ENCODE measurements at places on chromosomes 4 and X. TPM values are rescaled to one million over a fixed set of nuclear protein-coding genes. Genes with fewer than 3 reads are reported as not detected.
A peak's percentile ranks its signal among the peaks of the same experiment; 100 is the strongest.

The DMD gene
- polyA plus RNA-seq = 100 TPM

The UCHL1 gene
- polyA plus RNA-seq = 17.6 TPM

- no peak for DNase-seq
These were observed 40.4 kb upstream of the PDLIM5 start for GRCh38 chr4:94411296-94411695.

GRCh38 chr4:5923376-5923775 is 30.5 kb upstream of the CRMP1 start:
- no peak for DNase-seq

DNA sequence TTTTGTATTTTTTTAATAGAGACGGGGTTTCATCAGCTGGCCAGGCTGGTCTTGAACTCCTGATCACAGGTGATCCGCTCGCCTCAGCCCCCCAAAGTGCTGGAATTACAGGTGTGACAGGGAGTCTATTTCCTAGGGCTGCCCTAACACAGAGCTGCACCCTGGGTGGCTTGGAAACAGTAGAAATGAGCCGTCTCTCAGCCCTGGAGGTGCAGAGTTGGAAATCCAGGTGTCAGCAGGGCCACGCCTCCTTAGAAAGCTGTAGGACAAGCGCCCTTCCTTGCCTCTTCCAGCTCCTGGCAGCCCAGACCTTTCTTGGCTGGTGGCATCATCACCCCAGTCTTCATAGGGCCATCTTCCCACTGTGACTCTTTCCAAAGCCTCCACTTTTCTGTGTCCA is 71.6 kb downstream of the DCTD start:
- no peak for DNase-seq

DNA sequence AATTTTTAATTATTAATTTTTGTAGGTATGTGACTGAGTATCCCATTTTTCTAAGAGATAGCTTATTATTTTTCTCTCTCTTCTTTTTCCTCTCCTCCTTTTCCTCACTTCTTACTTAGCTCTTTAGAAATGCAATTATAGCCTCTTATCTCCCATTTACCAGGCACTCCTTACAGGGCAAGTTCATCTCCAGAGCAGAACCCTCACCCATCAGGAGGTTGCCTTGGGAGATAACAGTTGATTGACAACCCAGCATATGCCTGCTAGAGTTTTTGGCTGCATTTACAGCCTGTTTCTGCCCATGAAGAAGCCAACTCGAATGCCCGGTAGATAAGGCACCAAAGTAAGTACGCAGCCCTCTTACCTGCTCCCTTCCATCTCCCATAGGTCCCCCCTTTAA is 572.9 kb upstream of the ZFP42 start:
- DNase-seq = no peak

DNA sequence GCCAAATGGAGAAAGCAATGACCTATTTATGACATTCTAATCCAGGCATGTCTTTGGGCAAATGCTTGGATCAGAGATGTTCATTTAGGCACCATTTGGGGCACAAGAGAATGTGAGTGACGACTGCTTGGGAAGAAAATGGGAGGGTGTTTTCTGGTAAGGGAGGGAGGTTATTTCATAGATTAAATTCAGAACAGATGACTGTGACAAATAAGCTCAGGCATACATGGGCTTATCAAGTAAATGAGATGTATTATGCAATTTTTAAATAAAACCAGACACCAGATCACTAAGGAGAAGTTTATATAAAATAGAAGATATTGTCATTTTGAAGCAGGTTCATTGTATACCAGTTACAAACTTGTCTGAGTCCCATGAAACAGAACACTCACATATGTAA is 71.4 kb upstream of the UGT8 start:
- DNase-seq = no peak

The RBMXL3 gene
- not detected for polyA plus RNA-seq

- DNase-seq = peak; percentile 45
These were observed 246.0 kb downstream of the FBXW7 start for GRCh38 chr4:152289941-152290340.

DNA sequence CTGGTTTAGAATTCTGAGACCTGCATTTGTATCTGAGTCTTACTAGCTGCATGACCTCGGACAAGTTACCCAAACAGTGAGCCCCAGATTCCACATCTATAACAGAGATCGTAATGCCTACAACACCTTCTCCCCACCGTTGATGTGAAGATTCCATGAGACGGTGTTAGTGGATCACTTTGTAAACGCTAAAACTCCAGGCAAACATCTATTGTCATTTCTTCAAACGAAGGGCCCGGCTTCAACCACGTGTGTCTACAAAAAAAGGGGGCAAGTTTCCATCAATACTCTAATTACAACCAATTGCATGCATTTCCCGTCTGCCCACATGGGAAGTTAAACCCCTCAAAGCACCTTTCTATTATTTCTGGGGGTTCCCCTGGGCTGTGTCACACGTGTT is 99.1 kb upstream of the ENPP6 start:
- DNase-seq = no peak

The C4orf51 gene
- not detected for polyA plus RNA-seq

DNA sequence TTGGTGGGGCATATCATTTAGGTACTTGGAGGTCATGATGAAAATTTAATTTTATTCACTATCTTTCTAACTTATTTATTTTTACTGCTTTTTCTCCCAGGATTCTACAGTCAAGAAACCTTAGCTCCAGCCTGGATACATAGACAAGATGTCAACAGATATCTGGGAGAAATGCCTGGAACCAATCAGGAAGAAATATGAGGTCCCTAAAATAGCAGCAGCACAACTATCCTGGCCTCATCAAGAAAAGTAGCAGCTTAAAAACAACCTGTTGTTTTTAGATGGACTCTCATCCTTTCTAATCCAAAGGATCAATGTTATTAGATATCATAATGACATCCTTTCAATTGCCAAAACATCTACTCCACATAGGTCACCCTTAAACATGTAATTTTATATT is 54.5 kb downstream of the MAOB start:
- no peak for DNase-seq

DNA sequence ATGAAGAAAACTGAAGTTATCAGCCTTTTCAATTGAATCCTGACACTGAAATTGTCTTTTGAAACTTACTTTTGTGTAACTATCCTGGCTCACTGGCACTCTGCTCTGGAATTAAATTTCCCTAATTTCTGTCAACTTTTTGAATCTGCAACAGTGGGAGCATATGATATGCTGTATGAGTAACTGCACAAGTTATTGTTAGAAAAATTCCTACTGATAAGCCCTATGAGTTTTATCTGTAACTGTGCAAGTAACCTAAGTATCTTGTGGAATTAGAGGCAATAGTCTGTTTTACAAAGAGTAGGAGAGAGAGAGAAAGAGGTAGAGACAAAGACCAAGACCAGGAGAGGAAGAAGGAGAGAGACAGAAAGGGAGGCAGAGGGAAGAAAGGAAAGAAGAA is 9.2 kb upstream of the HPGD start:
- DNase-seq = no peak

DNA sequence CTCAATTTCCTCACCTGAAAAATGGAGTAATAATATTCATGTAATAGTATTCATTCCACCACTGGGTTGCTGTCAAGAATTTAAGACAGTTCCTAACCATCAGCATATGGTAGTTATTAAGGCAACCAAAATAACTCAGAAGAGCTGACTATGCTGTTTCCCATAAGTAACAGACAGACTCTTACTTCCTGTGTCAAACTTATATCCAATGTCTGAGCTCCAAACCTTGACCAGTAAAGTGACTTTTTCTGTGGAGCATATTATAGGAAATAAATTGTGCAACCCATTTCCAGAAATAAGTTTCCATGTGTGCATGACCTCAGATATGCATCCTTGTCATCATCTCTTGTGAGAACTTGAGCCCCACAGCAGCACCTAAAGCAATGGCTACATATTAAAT is 78.8 kb downstream of the HADH start:
- DNase-seq = no peak

GRCh38 chr4:56426273-56426672 is 9.1 kb downstream of the PPAT start:
- no peak for DNase-seq

- DNase-seq = no peak
These were observed 43.7 kb downstream of the MAGEA9 start for GRCh38 chrX:149825424-149825823.

DNA sequence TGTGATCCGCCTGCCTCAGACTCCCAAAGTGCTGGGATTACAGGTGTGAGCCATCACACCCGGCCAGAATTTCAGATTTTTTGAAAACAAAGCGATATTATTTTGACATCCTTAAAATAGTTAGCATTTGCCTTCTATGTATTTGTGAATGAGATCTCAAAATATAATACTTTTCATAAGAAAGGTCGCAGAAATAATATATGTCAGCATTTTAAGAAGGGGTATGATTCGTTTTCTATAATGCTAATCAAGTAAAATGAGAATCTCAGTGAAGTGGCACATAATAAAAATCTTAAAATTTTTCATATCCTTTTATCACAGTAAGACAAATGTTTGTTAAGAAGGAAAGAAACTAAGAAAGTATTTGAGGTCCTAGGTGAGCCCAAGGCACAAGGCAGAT is 52.2 kb downstream of the GRSF1 start:
- no peak for DNase-seq

The SERTM2 gene
- polyA plus RNA-seq = 0.28 TPM

The MAGEE1 gene
- 2.6 TPM for polyA plus RNA-seq

DNA sequence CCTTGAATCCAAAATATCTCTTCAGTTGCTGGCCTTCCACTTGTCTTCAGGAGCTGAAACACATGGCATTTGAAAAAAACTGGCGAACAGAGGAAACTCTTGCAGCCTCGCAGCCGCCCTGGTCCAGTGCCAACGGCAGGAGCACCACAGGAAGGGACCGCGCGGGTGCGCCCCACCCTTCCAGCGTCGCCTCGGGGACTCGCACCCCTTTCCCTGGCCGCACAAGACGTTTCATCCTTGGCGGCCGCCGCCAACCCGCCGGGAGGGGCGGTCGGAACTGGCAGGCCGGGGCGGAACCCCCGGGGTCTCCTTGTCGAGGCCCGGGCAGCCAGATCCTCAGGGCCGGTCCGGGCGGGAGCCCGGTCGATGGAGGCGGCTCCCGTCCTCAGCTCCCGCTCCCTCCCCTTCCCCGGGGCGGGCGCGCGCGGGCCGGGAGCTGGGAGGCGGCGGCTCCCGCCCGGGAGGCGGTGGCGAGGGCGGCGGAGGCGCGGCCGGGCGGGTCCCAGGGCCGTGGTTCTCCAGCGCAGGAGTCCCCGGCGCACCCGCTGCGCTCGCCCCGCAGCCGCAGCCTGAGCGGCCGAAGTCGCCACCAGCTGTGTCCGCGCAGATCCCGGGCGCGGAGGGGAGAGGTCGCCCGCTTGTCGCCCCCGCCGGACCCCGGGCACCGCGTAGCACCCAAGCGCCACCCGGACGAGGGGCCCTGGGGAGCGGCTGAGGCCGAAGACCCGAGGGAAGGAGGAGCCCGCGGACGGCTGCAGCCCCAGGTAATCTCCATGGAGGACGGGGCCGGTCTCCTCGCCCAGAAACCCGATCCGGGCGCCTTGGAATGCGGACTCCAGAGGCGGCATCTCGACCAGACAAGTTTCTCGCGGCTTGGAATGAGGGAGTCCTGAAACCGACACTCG is 886 bp upstream of the NDST3 start:
- DNase-seq = no peak

DNA sequence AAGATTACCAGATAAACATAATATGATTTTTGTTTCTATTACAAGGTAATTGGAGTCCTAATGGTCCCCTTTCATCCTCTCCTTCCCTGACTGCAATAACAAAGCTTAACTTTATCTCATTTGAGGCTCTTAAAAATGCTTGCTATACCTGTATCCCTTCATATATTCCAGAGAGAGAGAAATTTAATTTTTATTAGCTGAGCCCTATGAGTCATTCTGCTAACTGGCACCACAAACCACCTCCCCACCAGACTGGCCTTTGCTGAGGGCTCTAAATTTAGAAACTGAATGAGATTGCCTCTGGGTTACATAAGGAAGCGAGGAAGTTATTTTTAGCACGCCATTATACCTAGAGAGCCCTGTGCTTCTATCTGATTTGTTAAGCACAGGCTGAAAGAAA is 27.4 kb downstream of the CBLL2 start:
- no peak for DNase-seq

DNA sequence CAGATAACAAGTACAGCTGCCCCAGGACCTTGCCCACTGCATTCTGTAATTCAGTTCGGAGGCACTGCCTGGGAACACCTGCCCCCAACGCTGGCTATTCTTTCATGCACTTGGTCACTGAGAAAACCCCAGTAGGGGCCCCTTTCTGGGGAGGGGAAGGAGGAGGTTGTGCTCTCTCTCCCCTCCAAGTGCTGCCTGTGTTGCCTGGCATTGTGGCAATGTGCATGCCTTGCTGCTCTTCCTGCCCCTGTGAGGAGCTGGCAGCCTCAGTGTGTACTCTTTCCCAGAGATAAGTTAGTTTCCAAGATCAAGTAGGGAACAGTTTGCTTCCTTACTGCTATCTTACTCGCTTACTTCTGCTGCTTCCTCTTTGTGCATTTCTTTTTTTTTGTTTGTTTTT is 90.8 kb downstream of the AASDH start:
- no peak for DNase-seq

DNA sequence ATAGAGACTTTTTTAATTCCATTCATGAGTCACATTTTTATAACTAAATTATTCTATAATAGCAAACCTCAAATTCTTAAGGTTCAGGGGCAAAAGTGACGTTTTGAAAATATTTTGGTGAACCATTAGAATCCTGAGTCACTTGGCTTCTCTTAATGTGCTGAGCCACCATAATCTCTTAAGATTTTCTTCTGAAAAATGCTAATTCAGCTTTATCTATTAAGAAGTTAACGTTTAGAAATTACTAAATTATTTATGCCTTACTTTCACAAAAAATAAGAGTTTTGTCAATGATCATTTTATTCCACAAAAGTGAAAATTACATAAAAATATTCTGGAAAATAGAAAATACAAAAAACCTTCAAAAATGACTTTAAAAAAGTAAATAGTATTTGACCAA is 72.5 kb downstream of the GPM6A start:
- no peak for DNase-seq

DNA sequence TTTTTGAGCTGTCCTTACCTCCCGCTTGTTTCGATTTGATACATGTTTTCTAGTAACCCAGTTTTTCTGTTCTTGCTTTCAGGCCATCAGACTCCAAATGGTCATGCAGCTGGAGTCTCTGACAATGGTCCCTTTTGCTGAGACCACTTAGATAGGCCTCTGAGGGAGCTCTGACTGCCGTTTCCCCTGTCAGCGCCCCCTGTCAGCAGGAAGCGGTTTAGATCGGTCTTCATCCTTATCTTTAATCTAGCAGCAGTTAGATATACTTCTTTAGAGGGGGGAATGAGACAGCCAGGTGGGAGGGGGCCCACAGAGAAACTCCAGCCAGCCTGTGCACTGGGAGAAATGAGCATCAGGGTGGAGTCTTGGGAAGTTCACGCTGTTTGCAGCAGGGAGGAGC is 457.9 kb downstream of the GPAT3 start:
- DNase-seq = no peak
